ENCODE measurements at places on chromosomes 6 and 20.
A peak's percentile ranks its signal among the peaks of the same experiment; 100 is the strongest.

- DNase-seq = no peak
These were observed 93.3 kb downstream of the CRYBG1 start for GRCh38 chr6:106453756-106454367.

DNA sequence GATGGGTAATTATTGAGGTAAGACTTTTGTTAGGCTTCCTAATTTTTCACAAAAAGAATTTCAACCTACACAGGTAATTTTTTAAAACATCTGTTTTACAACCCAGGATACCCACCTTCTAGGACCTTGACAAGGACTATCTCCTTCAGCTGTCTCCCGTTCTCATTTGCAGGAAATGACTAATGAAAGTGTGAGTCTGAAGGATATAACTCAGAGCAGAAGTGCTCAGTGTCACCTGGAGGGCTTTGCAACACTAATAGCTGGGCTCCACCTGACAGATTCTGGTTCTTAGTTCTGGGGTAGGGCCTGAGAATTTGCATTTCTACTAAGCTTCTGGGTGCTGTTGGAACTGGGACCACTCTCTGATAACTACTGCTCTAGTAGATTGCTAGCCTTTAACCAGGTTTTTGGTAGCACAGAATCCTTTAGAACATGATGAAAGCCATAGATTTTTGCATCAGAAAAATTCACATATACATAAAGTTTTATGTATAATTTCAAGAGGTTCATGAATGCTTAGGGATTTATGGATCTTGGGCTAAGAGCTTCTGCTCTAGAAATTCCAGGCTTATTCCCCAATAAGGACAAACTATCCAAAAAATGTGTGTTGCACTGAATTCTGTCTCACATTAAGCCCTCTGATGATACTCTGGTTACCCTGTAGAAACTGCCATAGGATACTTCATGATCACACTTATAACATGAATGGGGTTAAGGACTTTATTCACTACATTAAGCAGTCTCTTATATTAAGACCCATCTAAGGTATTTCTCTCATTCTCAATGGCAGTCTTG lies 30.3 kb downstream of the AK9 start:
- DNase-seq = peak; percentile 31

- no peak for DNase-seq
These were observed 37.0 kb downstream of the TGM2 start for GRCh38 chr20:38127920-38128528.

DNA sequence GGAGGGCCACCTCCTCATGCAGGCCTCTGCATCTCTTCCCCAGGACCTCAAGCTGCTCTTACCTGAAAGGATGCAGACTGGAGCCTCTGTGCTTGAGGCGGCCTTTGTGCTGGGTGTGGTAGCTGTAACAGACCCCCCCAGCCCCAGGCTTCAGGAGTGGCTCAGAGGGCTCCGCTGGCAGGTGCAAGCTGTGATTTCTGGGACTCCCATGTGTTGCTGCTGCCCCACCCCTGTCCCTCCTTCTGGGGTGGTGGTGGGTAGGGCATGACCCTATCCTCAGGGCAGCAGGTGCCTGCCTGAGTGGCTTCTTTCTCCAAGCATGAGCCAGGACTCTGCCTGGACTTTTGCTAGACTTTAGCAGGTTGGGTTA lies 121.2 kb downstream of the SULF2 start:
- DNase-seq = no peak

DNA sequence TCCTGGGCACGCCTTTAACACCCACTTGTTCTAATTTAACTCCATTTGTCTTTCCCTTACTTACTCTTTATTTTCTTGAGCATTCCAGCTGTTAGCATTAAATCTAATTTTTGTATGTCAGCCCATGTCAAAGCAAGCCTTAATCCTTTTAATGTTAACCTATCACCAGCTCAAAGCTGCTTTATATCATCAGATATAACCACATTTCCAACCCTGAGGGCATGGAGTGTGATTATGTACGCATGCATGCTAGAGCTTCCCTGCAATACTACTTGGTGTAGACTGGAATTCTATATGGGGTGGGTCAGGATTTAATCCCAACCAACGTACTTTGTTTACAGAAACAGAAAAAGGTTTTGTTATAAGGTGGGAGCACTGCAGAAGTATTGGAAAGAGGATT lies 139.4 kb upstream of the HMGN3 start:
- DNase-seq = no peak

- DNase-seq = peak; percentile 13
These were observed 386.6 kb upstream of the SLC35B3 start for GRCh38 chr6:8821981-8822381.

DNA sequence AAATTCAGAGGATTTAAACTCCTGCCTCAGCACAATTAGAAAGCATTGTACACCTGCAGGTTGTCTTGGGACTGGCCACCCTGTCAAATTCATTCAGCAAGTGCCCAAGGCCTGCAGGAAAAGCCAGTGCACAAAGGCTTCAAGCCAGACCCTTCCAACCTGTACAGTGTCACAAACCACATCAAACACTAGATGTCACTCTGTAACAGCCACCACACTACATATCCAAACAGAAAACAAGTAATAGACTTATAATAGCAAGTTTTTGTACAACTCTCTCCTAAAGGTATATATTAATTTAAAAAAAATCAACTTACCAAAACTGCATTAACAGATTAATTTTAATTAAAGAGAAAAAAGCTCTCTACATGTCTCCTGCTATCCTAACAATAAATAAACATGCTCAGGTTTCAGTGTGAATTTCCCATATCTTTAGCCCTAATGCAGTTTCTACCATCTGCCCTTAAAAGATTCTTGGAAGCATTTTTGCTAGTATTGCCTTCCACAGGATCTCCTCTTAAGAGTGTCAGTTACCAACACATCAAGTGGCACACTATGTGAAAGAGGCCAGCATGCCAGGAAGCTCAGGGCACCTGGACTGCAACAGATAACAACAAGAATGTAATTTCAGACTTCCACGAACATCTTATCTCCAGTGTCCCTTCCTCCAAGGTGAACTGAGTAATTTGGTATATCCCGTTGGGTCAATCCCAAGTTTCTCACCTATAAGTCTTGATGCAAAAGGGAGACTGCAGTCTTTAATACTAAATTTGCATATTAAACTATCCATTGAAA lies 47.5 kb downstream of the RALGAPA2 start:
- peak; percentile 3 for DNase-seq

DNA sequence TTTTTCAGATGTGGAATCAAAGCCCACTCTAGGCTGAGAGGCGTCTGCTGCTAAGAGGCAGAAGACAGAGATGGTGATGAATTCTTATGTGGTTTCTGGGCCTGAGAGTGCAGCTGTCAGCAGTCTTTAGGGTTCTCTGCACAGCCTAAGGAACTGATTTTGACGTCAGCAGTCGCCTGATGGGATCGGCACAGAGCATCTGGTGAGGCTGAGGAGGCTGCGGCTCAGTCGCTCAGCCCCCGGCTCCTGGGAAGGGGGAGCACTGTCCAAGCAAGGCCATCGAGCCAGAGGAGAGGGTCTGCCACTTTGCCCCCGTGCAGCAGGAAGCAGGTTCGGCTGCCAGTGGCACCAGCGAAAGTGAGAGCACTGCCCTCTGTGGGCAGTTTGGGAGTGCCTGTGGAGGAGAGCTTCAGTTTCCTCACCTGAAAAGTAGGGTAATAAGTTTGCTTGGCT lies 92.5 kb downstream of the TCP11 start:
- DNase-seq = peak; percentile 87

GRCh38 chr20:56724241-56724757 lies 95.2 kb downstream of the TFAP2C start:
- no peak for DNase-seq

DNA sequence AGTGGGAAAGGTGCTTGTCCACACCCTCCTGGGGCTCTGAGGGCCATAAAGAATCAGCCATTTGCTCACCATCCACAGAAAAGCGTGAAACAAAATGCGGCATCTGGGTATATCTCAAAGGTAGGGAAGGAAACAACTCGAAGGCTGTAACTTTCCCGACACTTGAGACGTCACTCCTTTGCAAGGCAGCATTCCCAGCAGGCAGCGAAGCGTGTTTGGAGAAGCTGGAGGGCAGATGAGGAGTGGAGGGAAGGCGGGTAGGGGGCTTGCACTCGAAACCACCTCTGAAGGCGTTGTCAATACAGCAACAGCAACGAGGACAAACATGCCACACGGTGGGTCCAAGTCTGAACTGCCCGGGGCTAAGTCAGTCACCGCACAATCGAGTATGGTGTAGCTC lies 98.4 kb downstream of the FOXC1 start:
- no peak for DNase-seq

- DNase-seq = no peak
These were observed 8.7 kb downstream of the UBR2 start for GRCh38 chr6:42572523-42572922.

GRCh38 chr6:80363501-80364122 lies 257.1 kb downstream of the BCKDHB start:
- peak; percentile 66 for DNase-seq

GRCh38 chr6:130434174-130434873 lies 68.5 kb downstream of the TMEM200A start:
- peak; percentile 49 for DNase-seq

DNA sequence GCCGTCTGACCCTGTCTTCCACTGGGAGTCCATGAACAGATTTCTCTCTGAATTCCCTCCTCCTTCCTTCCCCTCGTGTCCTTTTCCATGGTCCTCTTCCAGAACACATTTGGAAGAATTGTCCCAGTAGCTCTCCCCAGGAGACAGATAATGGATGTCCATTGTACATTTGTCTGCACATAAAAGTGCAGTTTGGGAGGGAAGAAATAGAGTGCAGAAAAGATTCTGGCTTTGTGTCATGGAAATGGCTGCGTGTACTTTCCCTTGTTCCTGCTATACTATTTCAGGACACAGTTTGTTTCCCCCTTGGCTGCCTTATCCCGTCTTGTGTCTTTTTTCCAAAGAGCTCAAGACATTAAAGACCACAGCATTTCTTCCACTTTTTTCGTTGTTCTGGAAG lies 127.6 kb downstream of the SYNDIG1 start:
- DNase-seq = no peak
